ENCODE measurements at places on chromosomes 6 and 20.

GRCh38 chr6:136254851-136255466, 4.8 kb upstream of the MTFR2 start:
- DNase-seq, result no peak

DNA sequence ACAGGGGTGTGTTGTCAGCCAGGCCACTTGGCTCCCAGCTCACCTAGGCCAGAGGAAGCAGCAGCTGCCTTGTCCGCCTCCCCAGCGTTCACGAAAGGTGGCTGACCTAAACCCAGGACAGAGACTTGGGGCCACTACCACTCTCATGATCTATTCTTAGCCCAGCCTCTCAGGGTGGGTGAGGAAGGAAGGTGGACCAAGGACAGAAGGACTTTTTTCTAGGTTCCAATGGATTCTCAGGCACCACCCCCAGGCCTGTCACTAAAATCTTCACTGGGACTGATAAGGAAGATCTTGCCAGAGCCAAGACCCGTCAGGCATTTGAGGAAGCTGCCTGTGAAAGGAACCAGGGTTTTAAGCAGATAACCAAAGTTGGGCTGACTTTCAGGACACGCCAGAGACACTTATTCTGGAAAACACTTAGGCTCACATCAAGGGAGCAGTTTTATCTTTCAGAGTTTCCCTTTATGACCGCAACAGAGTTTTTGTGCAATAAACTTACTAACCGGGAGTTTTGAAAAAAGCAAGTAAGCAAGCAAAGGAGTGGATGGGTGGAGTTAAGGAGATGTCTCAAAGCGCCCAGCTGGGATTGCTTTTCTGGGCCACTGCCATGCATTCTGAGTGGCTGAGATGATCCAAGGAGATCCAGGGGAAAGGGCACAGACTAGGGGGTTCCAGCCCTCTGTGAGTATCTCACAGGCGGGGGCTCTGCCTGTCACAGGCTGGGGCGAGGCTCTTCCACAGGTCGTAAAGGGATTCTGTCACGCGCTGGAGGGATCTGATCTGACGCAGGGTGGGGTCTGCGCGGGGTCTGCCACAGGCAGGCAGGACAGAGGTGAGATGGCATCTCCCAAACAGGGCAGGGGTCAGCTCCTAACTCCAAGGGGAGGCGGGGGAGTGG, 989 bp downstream of the FITM2 start:
- DNase-seq, result no peak

- DNase-seq, result no peak
Observed at GRCh38 chr20:20603339-20603990, 109.0 kb downstream of the RALGAPA2 start.

- DNase-seq, result no peak
Observed at GRCh38 chr20:20138301-20139064, 86.2 kb downstream of the CFAP61 start.

- DNase-seq, result no peak
Observed at GRCh38 chr6:134846031-134846430, 103.9 kb downstream of the ALDH8A1 start.

DNA sequence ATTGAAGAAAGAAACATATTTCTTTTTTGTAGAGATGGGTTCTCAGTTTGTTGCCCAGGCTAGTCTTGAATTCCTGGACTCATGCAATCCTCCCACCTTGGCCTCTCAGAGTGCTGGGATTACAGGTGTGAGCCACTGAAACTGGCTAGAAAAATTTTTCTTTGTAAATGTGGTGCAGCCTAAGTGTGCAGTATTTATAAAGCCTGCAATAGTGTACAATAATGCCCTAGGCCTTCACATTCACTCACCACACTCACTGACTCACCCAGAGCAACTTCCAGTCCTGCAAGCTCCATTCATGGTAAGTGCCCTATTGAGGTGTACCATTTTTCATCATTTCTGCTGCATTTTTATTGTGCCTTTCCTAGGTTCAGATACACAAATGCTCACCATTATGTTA, 31.4 kb downstream of the NHSL1 start:
- DNase-seq, result no peak

- DNase-seq, result no peak
Observed at GRCh38 chr20:23027721-23028120, 7.4 kb upstream of the SSTR4 start.

DNA sequence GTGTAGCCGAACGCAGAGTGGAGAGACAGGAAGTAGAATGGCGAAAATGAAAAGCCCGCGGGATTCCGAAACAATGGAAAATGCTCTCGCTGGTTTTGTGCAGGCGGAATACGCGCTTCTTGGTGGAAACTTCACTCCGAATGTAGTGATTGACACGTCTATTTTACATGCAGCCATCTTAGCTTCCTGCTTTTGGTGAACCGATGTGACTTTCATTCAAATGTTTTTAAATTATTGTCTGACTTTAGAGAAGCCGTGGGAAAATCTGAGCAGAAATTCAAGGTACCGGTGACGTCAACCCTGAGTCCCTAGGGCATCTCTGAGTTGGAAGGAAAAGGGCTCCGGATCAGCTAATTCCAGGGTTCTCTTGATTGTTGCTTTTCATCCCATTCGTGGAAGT, 11.4 kb downstream of the GPX5 start:
- no peak for DNase-seq

- no peak for DNase-seq
Observed at GRCh38 chr6:117521791-117522502, 39.5 kb downstream of the DCBLD1 start.

GRCh38 chr6:27867051-27867944, 44.9 kb downstream of the OR2B2 start:
- peak; percentile 51 for DNase-seq

- no peak for DNase-seq
Observed at GRCh38 chr6:63415286-63415685, 95.5 kb upstream of the LGSN start.

DNA sequence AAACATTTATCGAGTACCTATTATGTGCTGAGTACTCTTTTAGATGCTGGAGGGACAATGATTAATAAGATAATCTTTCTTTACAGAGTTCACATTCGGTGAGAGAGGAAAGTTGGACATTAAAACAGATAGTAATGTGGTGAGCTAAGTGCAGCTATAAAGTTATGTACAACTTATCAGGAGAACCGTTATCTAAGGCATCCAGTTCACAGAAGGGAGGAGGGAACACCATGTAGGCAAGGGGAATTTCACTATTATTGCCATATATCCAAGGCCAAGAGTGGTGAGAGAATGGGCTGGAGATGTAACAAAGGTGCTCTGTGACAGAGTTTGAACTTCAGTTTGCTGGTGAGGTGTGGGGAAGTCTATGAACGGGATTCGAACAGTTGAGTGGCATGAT, 105.8 kb downstream of the CARMIL1 start:
- DNase-seq, result no peak

DNA sequence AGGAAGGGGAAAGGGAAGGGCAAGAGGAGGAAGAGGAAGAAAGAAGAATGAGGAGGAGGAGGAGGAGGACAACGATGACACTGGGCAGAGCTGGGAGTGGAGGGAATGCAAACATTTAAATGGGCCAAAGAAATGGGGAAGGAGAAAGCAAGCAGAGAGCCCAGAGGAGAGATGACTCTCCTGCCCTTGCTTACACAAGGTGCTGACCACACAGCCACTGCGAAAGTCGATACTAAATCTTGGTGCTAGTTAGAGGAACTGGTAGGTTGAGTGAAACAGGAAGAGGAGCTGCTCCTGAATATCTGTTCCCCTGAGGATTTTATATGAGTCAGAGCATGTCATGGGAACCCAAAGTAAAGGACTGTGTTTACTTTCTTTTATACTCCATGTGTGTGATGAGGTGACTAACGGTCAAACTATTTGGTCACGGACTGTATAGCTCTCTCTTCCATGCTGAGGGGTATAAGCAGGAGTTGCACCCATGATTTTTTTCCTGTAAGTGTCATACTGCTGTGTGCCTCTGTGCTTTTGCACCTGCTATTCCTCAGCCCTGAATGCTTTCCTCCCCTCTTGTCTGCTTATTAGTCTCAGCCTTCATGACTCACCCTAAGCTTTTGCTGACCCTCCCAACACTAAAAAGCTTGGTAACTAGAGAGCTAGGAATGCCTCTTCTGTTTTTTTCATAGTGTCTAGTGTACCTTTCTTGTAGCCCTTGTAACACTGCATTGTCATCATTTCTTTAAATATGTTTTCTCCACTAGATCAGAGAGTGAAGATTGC, 9.5 kb upstream of the PAQR8 start:
- no peak for DNase-seq

DNA sequence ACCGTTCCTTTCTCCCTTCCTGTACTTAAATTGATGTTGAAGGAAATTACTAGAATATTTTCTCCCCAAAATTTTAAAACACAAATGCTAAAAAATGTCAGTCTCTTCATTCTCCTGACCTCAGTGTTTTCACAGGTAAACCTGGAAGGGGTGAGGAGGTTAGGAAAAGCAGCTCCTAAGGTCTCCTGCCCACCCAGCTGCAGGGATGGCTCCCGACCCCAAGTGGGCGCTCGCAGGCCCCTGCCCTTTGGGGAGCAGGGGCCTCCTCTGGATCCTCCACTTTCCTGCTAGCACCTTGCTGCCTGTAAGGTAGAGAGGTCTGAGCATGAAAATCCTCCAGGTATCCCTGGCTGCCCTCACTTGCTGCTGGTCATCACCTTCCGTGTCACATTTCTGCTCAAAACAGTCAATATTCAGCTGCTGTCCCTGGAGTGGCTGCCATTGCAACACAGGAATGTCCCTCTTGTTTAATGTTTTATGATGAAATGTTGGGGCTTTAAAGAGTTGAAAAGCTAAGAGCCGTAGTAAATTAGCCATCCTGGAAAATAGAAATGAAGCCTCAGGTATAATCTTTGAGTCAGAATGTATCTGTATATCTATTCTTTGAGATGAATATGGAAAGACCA, 10.9 kb upstream of the HSP90AB1 start:
- DNase-seq, result no peak

DNA sequence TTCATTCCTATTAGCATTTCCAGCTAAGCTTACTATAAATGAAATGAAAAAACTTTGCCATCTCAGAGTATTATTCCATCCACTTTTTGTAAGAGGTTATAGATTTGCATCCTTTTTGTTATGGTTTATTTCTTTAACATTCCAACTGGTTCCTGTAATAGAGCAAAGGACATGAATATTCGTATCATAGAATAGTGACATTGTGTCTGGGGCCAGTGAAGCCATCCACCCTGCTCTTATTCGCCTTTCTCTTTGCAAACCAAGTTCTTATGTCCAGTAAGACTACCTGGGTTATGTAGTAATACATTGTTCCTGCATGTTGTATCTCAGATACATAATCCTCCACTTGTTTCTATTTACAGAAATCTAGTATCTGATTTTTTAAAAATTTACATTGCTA, 43.1 kb downstream of the DCBLD1 start:
- DNase-seq, result no peak

GRCh38 chr6:4778086-4778485, 1.9 kb downstream of the CDYL start:
- DNase-seq, result no peak

GRCh38 chr20:23639490-23639958, 1.8 kb upstream of the CST3 start:
- DNase-seq, result no peak

DNA sequence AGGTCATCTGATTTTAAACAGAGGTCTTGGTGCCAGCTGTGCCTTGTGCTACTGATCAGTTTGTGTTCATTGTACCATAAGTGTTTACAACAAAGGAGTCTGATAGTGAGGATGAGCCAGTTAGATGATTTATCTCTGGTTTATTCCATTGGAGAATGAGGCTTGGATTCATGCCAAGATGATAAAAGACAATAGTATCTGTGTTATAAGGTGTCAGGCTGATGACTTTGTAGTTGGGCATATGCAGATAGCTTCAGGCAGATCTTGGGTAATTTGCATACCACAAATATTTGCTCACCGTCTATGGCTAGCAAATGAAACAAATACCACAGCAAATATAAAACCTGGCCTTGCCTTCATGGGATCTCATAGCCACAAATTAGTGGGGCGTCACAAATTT, 43.3 kb upstream of the PHACTR2 start:
- no peak for DNase-seq

GRCh38 chr6:21386744-21387143, 206.8 kb upstream of the SOX4 start:
- no peak for DNase-seq

DNA sequence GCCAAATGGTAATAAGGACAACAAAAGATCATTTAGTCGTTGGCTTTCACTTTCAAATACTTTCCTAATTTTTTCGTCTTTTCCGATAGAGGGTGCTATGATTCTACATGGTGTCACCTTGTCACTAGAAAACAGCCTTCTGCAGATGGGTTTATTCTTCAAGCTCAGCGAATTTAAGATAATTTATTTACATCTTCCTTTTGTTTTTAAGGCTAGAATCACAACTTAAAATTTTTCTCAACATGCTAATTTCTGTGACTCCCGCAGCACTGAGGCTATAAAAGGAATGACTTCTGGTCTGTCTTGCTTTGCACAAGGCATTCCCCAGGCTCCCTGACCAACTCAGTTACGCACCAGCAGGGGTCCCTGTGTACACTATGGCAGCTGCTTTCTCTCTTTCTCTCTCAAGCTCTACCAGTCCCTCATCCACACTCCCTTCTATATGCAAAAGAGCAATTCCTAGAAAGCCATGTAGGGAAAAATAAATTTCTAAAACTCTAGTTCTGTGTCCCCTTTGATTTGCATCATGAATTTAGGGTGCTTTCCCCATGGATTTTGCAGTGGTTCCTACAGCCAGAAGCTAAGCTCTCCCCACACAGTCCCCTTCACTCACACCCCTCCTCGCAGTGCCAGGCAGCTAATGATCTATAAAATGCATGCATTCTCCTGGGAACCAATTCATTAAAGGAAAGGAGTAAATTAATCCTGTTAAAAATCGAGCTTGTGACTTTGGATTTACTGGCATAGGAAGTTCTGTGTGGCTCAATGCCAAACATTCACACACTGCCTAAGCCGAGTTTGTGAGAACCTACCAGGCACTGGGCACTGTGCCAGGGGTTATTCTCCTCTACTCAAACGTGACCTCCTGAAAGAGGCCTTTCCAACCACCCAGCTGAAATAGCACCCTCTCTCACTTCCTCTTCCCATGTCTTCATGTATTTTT, 74.5 kb downstream of the DCDC2 start:
- DNase-seq, result no peak

GRCh38 chr6:33886673-33887144, 82.9 kb upstream of the MLN start:
- no peak for DNase-seq

DNA sequence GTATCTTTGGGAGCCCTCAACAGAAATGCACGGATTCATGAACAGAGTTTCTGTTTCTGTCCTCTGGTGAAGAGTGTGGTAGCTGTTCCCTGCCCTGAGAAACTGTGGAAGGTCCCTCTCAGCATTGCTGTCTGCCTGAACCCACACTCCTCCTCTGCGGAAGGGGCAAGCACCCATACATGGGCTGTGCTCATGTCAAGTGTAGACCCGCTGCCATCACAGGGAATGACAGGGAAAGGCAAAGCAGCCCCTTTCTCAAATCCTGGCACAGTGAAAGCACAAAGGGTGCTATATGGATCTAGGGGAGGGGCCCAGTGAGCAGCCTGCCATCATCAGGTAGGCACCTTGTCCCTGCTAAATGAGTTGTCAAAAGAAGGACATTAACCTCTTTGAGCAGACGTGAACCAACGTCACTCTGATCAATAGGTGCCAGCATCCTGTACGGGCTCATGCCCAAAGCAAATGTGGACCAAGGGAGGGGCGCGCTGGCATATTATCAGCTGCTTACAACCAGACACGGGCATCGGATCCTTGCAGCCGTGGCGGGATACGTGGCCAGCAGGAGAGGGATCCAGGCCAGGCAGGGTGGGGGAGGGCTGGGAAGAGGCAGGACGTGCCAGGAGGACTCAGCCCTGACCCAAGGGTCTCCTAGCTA, 231.2 kb upstream of the PMEPA1 start:
- DNase-seq, result no peak

- DNase-seq, result no peak
Observed at GRCh38 chr6:6908121-6908520, 199.6 kb upstream of the RREB1 start.
